T1000 (cell line): ENCODE measurements at places on chromosomes 2 and 18.

GRCh38 chr18:26479681-26480079 lies 68.7 kb downstream of the KCTD1 start:
- no peak for DNase-seq

DNA sequence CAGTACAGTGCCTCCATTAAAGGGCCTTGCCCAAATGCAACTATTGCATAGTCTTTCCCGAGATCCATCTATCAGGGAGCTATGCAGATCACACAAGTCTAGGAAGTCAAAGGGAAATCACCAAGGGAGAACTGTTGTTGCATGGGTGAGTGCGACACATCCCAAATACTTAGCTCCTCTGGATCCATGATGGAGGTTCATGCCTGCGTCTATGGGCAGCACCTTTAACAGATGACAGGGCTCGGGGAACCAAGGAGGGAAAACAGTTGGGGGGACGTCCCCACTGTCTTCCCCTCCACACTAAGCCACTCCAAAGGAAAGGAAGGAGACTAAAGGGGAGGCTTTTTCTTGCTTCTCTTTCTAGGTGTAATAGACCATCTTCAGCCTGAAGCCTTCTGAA lies 552.8 kb upstream of the PKDCC start:
- DNase-seq: no peak

- DNase-seq: no peak
Measured at GRCh38 chr2:2804528-2804927, 473.5 kb upstream of the MYT1L start.

GRCh38 chr18:46588971-46589660 lies 67.9 kb downstream of the LOXHD1 start:
- DNase-seq: no peak

DNA sequence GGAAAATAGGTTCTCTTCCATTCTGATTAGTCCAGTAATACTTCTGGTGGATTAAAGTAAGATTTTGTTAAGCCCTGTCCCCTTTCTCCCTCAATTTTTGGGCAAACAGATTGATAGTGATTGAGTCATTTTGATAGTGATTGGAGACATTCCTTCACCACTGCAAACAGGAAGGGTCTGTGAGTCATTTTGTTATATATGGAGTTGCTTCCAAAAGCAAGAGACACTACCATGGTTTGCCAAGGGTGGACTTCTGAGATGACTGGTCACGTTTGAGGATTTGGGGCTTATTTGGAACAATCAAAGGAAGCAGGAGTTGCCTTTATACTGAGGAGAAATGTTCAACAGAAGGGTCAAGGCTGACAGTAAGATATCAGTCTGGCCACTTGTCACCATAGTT lies 249.9 kb downstream of the PARD3B start:
- DNase-seq: no peak

- no peak for DNase-seq
Measured at GRCh38 chr18:38038242-38038641, 472.6 kb upstream of the CELF4 start.

- DNase-seq: no peak
Measured at GRCh38 chr18:75473316-75473715, 45.8 kb upstream of the SMIM21 start.

DNA sequence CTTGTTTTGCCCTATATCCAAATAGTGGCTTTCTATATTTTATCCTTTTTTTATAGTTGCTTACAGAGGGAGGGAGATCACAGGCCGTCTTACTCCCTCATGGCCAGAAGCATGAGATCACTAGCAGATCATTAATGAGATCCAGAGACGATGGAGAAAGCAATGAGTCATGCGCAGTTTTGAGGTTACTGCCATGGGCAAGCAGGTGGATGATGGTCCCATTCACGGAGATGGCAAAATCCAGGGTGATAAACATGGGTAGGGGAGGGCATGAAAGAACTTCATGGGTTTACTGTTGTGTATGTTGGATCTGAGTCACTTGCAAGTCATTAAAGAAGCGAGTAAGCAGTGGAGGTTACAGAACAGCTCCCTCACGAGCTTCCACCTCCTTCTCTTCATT lies 60.4 kb downstream of the C18orf63 start:
- DNase-seq: peak; percentile 33

- DNase-seq: no peak
Measured at GRCh38 chr2:88250404-88250803, 80.3 kb downstream of the THNSL2 start.

DNA sequence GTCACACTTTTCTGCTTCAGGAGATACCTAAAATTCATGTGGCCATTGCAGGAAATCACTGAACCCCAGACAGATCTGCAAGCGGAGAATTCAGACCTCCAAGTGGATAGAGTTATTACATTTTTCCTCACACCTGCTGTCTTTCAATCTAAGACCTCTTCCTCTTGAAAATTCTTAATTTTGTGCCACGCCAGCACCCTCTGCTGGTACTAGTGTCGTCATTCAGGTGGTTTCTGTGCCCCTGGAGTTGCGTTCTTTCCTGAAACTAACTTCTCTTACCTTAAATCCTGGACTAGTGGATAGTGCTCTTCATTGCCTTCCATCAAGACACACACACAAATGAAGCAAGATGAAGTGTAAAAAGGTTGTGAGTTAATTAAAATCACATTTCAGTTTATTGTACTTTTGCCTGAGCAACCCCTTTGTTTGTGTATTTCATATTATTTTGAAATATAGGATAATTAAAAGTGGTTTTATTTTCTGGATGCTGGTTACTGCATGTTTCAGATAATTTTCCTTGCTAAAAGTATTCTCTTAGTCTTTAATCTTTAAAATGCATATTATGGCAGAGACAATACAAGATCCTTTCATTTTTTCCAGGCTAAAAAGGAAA lies 1.6 kb upstream of the DNER start:
- no peak for DNase-seq

GRCh38 chr2:193584522-193584938 lies 1389.8 kb upstream of the TMEFF2 start:
- no peak for DNase-seq

DNA sequence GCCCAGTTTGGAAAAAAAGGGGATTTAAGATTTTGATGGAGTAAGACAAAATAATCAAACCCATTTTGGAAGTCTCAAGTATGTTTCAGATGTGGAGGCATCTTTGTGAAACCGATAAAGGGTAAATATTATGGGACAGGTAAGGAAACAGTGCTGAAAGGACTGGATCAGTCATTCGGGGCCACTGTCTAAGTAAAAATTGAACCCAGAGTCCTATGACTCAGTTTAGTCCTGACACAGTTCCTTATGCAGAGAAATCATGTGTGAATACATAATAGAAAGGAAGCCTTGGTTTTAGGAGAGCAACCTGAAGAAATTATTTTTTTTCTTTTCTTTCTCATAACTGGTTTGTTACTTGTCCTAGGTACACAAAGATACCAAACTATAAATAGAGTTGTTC lies 15.4 kb upstream of the ZEB2 start:
- no peak for DNase-seq

- no peak for DNase-seq
Measured at GRCh38 chr2:167988296-167988695, 259.1 kb downstream of the STK39 start.

GRCh38 chr2:88127888-88128653 lies at the start of gene FABP1:
FABP1 (minus strand) TSS chr2:88128062; CDS start chr2:88128017, 45 bp downstream.
- DNase-seq: no peak

DNA sequence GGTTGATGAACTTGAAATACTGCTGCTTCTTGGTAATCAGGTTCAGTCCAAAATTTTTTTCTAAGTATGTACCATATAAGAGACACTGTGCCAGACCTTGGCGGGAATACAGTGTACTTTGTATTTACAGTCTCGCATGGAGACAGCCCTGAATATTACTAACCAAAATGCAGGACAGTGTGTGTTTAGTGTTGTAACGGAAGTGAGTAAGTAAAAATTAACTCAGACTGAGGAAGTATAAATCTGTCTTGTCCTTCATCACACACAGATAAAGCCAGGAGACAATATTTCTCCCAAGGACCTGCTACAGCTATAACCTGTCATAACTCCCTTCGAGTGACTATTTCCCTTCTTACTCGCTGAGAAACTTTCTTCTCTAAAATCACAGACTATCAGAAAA lies 76.9 kb downstream of the ACTR3 start:
- no peak for DNase-seq

DNA sequence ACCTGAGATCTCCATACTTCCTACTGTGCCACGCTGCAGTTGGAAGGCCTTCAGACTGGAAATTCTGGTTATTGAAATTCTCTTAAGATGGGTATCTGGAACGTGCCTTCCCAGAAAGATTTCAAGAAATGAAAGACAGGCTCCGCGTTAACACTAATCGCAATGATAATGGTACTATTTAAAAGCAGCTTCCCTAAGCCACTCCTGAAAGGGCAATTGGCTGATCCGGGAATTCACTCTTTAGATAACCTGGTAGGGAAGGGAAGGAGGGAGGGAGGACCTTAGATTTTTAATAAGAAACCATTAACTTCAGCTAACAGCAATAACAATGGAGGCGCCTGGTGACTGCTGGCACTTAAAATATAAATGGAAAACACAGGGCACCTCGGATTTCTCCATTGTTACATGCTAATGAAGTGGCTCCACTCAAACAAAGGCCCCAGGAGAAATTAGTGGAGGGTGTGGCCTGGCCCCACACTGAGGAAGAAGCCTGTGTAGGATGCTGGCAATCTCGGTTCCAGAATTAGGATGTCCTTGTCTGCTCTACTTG lies 22.5 kb upstream of the MTA3 start:
- no peak for DNase-seq

DNA sequence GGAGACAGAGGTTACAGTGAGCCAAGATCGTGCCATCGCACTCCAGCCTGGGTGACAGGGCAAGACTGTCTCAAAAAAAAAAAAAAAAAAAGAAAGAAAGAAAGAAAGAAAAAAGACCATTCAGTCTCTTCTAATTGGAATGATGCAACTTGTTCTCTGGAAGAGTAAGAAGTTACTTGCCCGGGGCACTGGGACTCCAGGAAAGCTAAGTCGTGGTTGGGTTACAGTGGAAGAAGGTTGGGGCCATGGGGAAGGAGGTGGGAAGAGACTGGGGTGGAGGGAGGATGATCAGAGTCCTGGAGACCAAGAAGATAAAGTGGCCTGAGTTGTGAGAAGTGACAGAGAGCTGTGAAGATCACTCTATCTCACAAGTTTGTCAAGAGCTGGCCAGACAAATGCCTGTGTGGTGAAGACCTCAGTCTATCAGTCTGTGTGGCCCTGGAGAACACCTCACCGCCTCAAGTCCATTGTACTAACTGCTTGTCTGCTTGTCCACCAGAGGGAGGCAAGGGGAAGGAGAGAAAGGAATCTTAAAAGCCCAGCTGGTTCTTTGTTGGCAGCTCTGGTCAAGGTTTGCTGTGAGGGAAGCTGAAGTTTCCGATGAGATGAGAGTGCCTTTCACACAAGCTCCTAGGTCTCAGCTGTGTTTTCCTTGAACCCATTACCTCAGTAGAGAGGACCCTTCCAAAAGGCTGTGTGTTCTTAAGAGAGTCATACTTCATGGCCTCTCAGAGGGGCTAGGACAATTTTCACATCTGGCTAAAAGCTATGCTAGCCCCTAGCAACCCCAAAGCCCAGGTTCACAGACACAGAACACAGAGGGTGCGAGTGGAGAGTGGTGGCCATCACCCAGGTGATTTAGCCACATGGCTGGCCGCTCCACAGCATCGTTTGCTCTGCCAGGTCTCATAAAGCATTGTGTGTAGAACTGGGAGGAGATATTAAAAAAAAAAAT lies 72.0 kb upstream of the TMEM178A start:
- no peak for DNase-seq

- peak; percentile 85 for DNase-seq
Measured at GRCh38 chr2:37925063-37925897, at the start of gene RMDN2. RMDN2 (plus strand) TSS chr2:37925287; CDS start chr2:37929278, 3,991 bp downstream.
